ENCODE measurements at places on chromosomes 2 and 18. TPM values are rescaled to one million over a fixed set of nuclear protein-coding genes. Genes with fewer than 3 reads are reported as not detected.

Gene DNAJC5G
- total RNA-seq = not detected

DNA sequence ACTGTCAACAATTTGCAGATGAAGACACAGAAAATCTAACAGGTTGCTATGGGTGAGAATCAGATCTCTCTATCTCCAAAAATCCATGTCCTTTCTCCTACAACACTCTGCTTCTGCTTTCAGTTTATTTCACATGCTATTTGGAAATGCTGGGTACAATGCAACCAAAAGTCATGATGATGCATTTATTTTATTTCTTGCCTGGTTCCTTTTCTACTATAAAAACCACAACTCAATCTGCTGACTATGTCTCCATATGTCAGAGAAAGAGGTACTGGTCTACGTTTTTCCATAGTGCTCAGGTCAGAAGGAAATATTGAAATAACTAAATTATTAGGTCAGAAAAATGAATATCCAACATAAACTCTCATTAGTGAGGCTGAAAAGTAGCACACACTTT lies 20.5 kb downstream of the RAD51AP2 start:
- H3K4me1 ChIP-seq = no peaks in the 10 kb centered on the region
- DNase-seq = no peak
- no peak overlapping the region for H3K4me3 ChIP-seq
- H3K27me3 ChIP-seq = no peaks in the 10 kb centered on the region
- no peaks in the 10 kb centered on the region for H3K36me3 ChIP-seq
- H3K27ac ChIP-seq = no peak overlapping the region

DNA sequence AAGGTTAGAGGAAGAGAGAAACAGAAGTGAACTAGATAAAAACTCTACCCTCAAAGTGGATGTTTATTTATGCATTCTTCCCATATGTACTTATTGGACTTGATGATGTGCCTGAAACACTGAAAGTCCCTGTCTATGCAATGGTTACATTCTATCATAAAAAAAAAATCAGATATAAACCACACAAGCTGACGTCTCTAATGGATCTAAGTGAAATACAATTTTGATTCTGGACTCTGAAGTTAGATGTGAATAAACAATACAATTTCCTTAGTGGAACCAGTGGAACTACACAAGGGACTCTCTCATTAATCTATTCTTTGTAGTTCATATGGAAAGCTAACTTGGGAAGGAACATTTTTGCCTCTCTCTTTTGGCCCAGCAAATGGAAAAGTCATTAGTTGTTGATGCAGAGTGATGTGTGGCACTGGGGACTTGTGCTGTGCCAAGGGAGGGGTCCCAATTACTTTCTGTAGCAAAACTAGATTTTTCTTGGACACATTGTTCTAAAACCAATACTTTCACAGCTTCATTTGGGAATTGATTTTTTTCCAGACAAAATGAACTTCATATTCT lies 376.8 kb downstream of the TRIB2 start:
- H3K36me3 ChIP-seq = no peaks in the 10 kb centered on the region
- H3K27me3 ChIP-seq = no peaks in the 10 kb centered on the region
- DNase-seq = no peak

Gene COL6A3
- total RNA-seq = 160 TPM
